Skin of body (tissue), 3 donors: ENCODE measurements at places on chromosomes 4 and X. TPM values are rescaled to one million over a fixed set of nuclear protein-coding genes. Genes with fewer than 3 reads are reported as not detected.

The TMEM31 gene
- not detected for total RNA-seq

The TREX2 gene
- total RNA-seq, result 6.1 TPM

The F8A3 gene
- total RNA-seq, result 1.7 TPM

DNA sequence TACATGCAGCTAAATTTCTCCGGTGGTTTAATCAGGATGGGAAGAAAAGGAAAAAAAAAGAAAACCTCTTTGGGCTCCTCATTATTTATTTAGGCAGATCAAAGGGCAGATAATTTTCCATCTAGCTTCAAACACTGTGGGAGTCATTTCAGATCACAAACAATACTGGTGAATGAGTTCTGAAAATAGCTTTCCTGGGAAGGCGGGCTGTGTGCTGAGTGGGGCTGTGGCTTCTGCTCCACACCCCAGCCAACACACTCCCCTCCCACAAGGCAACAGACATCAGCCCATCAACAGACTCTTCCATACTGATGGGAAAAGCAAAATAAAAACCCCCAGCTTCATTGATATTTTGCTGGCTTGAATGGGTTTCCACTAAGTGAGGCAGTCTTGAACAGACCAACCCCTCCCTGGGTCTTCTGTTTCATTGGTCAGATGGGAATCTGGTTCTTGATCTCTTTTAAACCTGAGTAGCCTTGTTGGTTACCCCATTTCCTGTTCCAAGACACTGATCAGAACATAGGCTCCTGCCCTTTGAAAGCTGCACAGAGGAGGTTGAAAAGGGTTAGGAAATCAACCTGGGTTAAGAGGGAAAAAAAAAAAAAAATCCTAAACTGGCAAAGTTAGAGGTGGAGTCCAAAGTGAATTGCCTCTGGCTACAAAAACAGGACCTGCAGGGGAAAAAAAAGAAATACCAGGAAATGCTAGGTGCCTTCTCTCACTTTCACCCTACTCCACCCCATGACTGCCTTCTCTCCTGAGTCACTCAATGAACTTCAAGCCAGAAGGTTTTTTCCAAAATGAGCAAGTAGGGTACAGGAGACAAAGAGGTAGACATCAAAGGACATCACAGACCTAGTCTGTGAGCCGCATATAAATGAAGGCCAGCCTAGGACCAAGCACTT is 20.0 kb downstream of the AMOT start:
- no peak for DNase-seq

GRCh38 chr4:20462426-20463175 is 210.9 kb downstream of the SLIT2 start:
- no peak for DNase-seq

GRCh38 chr4:107027379-107027778 is 8.7 kb downstream of the DKK2 start:
- no peak for DNase-seq

The KLF8 gene
- 10.4 TPM for total RNA-seq

DNA sequence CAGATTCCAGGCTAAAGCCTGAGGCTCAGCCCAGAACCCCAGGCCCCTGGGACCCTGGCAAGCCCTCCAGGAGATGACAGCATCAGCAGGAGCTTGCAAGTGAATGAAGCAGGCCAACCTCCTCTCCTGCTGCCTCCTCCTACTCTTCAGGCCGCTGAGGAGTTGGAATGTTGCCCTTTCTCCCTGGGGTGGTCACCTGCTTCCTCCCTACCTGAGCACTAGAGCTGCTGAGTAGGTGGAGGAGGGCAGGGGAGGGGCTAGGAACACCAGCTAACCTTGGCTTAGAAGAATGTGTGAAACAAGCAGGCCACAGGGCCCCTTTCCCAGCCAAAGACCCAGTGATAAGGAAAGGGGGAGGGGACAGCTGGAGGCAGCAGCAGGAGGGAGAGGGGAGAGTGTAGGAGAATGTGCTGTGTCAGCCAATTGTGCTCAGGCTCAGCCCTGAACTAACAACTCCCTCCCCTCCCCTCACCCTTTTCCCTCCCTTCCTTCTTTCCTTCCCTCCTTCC is 58.0 kb downstream of the PJA1 start:
- peak; percentile 53 for DNase-seq

DNA sequence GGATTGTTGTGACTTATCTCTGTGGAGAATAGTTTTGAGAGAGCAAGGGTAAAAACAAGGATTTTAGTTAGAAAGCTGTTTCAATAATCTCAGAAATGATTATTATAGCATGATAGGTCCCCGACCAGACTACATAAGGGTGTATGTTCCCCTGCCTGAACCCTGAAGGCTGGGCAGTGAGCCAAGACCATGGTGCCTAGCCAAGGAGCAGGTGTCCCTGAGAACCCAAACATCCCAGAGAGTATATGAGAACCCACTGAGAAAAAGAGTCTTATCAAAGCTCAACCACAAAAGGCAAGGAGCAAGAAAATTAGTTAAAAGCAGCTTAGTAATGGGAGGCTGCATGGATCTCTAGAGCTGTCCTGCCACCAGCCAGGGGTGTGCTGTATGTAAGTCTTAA is 94.9 kb upstream of the UNC5C start:
- DNase-seq, result no peak

- DNase-seq, result peak; percentile 69
Measured at GRCh38 chr4:149465955-149466354, 349.7 kb downstream of the IQCM start.

The S100G gene
- total RNA-seq, result not detected

GRCh38 chr4:48172651-48173050 is 38.6 kb upstream of the TXK start:
- DNase-seq, result no peak

The RGN gene
- 3.7 TPM for total RNA-seq

The NAP1L2 gene
- 1.3 TPM for total RNA-seq

- no peak for DNase-seq
Measured at GRCh38 chr4:121736735-121737351, 28.1 kb downstream of the SMIM43 start.

DNA sequence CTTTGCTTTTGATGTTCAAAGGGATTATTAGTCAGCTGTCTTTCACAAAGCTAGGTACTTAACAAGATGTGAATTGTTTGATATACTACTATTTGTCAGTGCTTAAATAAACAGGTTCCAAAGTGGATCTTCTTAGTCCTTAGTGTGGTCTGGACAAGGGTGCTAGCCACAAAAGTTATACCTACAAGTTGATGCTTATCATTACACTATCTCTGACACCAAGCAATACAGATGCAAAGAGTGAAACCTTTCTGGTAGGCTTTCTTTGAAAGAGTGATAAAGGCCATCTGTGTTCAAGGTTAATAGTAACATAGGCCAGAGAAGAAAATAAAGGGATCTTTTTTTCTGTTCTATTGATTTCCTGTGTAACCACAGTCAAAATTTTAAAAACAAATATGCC is 12.2 kb upstream of the RBPJ start:
- no peak for DNase-seq

The ARHGEF38 gene
- 0.10 TPM for total RNA-seq

DNA sequence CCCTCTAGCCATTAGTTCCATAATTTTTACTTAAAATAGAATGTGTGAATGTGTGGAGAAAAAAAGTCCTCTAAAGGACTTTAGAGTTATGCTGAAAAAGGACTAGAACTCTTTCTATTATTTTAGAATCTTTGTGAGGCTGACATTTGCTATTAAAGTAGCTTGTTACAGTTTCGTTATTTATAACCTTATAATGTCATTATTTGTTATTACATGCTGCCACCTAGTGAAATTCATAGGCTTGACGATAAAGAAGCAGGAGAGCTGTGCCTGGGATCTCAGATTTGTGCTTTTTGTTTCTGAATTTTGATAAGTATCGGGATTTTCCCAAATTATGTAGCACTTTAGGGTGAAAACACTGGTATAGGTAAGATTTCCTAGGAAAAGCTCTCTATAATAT is 38.5 kb upstream of the TAPT1 start:
- DNase-seq, result peak; percentile 27

- no peak for DNase-seq
Measured at GRCh38 chr4:40183615-40184411, 13.0 kb upstream of the RHOH start.

- no peak for DNase-seq
Measured at GRCh38 chr4:59818656-59819055, 1381.5 kb upstream of the ADGRL3 start.

The PAGE2B gene
- total RNA-seq, result 0.49 TPM

DNA sequence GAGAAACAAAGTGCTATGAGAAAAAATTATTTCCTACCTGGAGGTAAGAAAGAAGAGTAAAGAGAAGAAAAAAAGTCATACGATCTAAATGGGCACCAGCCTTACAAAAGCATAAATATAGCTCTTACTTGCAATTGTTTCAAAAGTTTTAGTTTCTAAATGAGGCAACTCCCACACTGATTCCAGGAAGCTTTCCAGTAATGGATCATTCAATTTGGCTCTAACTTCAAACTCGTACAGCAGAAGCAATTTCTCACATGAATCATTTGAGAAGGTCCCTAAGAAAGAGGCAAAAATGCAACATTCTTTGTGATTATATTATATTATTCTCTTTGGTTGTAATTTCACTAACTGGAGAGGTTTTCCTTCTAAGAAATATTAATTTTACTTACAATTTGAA is 109.9 kb downstream of the DLG3 start:
- no peak for DNase-seq

- DNase-seq, result no peak
Measured at GRCh38 chr4:67328393-67328792, 216.9 kb downstream of the CENPC start.

DNA sequence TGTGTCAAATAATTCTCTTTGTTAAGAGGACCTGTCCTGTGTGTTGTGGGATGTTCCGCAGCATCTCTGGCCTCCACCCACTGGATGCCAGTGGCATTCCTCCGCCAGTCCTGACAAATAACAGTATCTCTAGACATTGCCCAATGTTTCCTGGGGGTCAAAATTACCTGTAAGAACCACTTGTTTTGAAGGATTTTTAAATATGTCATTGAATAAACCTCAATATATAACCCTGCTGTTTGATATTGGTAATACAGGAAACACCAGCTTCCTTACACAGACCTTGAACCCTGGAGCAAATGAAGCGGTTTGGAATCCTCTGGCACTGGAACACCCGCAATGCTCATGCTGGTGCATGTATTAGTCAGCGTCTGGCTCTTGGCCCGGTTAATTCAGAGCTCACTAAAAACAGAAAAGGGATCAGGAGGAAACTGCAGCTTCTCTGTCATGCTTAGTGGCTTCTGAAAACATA is 101.3 kb downstream of the TBL1X start:
- DNase-seq, result peak; percentile 29

DNA sequence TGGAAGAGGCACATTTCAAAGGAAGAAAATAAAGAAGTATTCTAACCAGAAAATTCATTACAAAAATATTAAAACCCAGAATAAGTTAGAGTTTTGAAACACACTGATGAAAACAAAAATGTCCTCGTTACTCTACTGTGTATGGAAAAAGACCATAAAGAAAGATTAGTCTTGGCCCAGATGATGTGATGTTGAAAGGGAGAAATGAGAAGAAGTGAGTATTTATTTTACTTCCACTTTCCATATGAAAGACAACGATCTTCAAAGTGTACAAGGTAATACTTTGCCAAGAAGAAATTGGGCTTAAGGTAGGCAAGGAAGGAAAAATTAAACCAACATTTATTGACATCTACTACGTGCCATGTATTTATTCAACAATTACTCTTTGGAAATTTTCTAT is 48.6 kb upstream of the EMCN start:
- no peak for DNase-seq

- no peak for DNase-seq
Measured at GRCh38 chr4:145153904-145154298, 26.5 kb downstream of the OTUD4 start.

GRCh38 chrX:20265221-20265725 is 1.4 kb downstream of the RPS6KA3 start:
- peak; percentile 15 for DNase-seq

The CT45A3 gene
- total RNA-seq, result not detected

DNA sequence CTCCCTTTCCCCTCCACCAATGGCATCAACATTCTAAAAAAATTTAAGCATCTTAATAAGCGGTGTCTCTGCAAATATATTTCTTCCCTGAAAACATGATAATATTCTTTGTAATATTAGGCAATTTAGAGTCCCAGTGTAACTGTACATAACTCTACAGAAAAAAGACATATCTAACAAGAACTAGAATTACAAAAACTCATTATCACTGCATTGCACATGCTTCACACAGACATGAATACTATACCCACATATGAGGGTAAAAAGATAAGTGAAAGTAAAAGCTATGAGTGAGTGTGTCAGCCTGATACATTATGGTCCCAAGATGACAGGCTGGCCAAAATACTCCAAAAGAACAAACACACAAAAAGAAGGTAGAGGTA is 2.4 kb upstream of the FGB start:
- no peak for DNase-seq

- DNase-seq, result no peak
Measured at GRCh38 chr4:48103483-48104139, 30.4 kb downstream of the TXK start.

GRCh38 chrX:39840581-39841093 is 257.1 kb downstream of the BCOR start:
- DNase-seq, result no peak

The MTMR8 gene
- total RNA-seq, result 1.7 TPM

GRCh38 chr4:179415037-179415846 is 1973.0 kb upstream of the AGA start:
- no peak for DNase-seq

- no peak for DNase-seq
Measured at GRCh38 chr4:139735381-139736273, 70.0 kb downstream of the MGST2 start.

The SATL1 gene
- total RNA-seq, result 0.20 TPM

The IGBP1 gene
- 59.1 TPM for total RNA-seq

GRCh38 chrX:20274121-20274520 is 7.4 kb upstream of the RPS6KA3 start:
- no peak for DNase-seq

The ZNF185 gene
- total RNA-seq, result 17.7 TPM

The CRMP1 gene
- 6.0 TPM for total RNA-seq

The SOD3 gene
- 15.2 TPM for total RNA-seq

- no peak for DNase-seq
Measured at GRCh38 chr4:147674496-147674895, 9.5 kb downstream of the PRMT9 start.

DNA sequence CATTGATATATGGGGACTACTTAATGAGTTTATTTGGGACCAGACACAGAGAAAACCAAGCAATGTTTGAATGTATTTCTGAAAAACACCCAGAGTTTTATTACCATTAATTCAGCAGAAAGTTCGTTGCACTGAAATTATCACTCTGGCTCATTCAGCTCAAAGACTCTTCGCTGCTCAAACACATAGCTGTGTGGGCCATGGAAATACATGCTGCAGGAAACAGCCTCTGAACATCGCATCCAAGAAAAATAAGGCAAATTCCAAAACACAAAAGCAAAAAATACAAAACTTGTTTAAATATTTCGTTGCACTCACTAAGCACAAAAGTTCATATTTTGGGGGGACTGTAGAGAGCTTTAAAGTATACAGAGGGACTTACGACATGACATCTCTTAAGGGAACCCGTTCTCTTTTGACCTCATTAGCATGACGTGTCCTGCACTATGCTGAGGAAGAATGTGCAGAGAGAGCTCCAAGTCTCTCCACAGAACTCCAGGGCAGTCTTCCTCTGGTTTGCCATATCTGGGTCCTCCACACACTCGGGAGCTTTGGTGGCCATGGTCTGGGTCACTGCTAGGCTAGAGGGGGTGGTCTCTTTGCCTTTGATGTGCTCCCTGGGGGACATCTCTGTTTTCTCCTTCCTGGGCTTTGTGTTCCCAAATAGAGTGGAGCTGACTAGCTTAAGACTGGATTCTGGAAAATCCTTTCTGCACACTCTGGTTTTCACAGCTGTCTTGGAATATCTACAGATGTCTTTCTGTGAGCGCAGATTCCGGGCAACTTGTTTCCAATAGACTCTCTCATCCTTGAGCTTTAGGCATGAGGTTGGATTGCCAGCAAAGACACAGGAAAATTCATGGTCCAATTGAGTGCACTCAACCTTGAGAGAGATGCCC is 2.8 kb downstream of the FGFBP1 start:
- DNase-seq, result no peak

- no peak for DNase-seq
Measured at GRCh38 chr4:41095973-41096372, 118.4 kb downstream of the APBB2 start.
